ENCODE measurements at places on chromosomes 4 and X.

DNA sequence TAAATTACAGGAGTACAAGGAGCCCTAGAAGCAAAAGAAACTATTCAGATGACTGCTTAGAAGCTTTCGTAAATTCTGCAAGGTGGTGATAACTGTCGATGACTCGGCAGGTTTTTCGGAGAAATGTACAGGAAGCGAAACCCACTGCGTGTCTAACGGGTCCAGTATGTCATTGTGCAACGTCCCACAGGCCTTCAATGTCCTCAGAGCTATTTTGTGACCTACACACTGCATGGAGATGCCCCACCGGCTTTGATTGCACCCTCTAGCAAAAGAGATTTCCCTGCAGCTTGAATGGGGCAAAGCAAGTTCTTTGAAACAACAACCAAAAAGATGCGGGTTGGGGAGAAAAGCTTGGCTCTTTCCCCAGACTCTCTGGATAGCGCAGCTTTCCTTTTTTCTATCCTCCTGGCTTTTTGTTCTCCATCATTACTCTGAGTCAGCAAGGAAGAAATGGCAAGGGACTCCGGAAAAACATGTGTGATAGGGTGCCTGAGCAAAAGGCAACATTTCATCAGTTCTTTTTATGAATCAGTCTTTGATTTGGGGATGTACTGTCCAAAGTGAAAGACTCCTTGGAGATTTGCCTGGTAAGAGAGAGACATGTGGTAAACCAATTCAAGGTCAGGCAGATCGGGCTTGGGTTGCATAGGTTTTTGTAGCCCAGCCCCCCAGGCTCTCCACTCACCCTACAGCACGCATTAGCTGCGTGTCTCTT, 112.0 kb upstream of the TBL1X start:
- no peak for DNase-seq

GRCh38 chr4:23934915-23935314, 45.1 kb upstream of the PPARGC1A start:
- no peak for DNase-seq

DNA sequence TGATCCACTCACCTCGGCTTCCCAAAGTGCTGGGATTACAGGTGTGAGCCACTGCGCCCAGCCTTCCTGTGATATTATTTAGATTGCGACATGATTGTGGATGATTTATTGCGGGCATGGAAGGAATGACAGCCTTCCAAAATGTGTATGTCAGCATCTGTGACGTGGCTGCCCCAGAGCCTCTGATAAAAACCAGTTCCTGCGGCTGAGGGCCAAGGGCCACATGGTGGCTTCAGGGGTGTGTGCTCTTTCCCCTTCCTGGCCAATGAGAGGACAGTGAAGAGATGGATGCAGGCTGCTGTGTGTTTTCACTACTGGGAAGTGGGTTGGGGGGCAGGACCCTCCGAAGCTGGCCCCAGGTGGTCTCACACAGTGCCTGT, 57.4 kb upstream of the HGFAC start:
- DNase-seq, result no peak

DNA sequence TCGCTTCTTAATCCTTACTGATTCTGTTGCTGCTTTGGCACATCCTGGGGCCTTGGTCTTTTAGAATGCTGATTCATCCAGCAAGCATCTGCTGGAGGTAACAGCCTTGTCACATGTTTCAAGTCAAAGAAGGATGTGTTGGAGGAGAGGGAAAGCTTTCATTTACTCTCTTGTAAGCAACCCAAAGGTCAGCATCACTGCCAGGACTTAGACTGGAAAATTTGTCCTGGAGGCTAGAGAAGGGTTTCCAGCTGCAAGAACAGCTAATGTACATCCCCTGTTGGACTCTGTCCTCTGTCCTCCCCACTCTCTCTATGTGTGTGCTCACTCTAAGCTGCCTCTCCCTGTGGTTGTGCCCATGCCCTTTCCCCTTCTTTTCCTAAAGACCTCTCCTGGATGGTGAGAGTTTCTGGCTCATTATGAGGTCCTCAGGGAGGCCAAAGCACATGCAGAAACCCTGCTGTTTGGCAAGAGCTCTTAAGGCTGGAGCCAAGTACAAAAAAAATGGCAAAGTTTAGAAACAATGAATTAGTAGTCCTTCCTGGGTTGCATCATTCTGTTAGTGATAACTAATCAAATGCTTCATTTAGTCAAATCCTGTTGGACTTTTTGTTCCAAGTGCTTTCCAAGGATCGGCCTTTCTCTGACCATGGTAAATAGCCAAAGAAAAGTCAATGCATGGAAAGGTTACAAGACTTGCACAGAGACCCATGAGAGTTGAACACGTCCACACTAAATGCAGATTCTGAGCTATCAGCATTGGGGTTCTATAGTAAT, 13.4 kb upstream of the SRPX start:
- DNase-seq, result no peak

- DNase-seq, result no peak
Measured at GRCh38 chr4:184529283-184529682, 54.9 kb upstream of the IRF2 start.

- DNase-seq, result no peak
Measured at GRCh38 chr4:123412700-123413512, 16.3 kb downstream of the SPRY1 start.

DNA sequence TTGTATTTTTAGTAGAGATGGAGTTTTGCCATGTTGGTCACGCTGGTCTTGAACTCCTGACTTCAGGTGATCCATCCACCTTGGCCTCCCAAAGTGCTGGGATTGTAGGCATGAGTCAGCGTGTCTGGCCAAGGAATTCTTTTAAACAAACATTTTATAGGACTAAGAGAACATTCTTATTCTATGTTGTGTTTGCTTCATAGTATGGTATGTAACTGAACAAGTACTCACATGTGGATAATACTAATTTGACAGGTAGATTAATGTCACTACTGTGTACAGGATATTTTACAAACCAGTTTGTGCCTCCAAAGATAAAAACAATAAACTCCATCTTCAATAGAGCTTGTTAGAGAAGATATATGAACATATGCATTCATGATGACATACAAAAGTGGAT, 1353.4 kb downstream of the PCDH7 start:
- no peak for DNase-seq

GRCh38 chr4:159204566-159204965, 101.7 kb downstream of the RAPGEF2 start:
- DNase-seq, result no peak

- no peak for DNase-seq
Measured at GRCh38 chr4:18209448-18209847, 187.9 kb upstream of the LCORL start.

DNA sequence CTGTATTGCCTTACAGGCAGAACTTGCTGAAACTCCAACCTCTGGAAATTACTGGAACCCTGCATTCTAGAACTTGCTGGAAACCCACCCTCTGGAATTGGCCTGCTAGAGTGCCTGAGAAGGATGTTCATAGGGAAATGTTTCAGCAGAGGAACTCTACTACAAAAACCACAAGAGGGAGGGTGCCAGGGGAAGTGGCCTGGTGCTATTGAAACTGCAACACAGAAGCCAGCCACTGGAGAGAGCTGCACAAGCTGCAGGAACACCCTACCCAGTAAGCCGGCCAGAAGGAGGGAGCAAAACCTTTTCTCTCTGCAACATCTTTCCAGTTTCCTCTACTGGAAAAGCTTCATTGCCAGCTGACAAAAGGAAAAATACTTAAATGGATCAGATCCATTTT, 2.5 kb upstream of the BRWD3 start:
- DNase-seq, result no peak

DNA sequence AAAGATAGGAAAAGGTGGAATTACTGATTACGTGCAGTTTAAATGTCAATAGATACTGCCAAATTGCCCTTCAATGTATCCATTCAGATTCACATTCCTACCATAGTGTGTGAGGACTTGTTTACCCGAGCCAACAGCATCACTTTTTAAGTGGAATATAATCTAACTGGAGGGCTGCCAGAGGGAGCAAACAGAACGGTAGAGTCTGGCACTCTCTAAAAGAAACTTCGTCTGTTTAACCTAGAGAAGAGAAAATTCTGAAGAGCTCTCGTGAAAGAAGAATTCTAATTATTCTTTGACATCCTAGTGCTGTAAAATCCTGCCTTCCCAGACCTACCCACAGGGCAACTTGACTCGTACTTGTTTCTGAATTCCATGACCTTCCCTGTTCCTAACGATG, 23.2 kb downstream of the SMIM43 start:
- no peak for DNase-seq

DNA sequence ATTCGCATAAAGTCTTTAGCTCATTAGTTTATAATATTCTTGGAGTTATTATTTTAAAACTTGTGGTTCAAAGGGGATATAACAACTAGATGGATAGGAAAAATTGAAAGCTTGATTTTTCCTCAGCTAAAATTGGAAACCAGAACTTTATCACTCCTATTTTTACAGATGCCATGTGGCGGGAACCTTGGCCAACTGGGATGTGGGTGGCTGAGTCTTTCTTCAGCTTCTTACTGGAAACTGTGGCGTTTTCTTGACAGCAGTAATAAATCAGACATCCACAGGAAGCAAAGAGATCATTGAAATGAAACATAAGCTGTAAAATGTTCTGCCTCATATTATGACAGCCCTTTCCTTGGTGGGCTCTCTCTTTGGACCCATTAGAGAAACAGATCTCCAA, 84.1 kb downstream of the SPATA18 start:
- no peak for DNase-seq

DNA sequence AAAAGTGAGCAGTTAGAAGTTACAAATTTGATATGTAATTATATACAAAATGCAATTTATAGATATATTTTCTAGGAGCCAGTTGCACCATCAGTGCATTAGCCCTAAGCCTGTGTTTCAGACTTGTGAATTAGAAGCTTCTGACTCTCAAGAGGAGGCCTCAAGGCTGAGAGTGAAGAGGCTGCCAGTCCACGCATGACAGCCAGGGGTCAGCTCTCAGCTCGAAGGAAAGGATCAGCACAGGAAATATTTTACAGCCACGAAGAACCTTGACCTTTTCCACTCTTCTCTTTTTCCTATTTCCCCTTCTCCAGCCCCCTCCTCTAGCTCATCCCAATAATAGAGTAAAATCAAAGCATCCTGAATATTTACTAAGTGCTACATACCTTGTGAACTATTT, 642.4 kb downstream of the TRIML1 start:
- DNase-seq, result no peak

- DNase-seq, result no peak
Measured at GRCh38 chr4:105613306-105613705, 60.9 kb downstream of the ARHGEF38 start.

DNA sequence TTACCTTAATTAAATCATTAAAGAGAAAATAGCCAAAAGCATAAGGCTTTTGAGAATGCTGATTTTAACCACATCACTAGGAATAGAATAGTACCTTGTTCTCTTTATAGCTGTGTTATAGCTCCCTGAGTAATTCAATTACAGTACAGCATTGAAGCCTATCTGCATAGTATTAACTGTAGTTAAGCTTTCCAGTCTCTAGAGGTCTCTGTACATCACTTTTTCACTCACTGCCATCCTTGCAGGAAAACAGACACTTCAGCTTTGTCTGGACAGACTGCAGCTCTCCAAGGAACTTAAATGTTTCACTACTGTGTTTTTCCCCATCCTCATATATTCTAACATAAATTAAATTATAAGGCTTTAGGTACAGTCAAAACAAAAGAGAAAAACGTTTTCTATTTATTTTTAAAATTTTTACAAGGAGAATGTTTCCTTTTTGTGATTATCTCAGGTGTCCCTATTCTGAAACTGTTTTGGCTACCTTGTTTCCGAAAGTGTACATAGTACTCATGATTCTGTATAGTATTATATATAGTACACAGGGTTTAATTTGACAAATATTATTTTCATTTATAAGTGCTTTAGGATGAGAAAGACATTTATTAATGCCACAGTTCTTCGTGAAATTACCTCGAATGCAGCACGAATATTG, 407.9 kb downstream of the PCDH18 start:
- no peak for DNase-seq

DNA sequence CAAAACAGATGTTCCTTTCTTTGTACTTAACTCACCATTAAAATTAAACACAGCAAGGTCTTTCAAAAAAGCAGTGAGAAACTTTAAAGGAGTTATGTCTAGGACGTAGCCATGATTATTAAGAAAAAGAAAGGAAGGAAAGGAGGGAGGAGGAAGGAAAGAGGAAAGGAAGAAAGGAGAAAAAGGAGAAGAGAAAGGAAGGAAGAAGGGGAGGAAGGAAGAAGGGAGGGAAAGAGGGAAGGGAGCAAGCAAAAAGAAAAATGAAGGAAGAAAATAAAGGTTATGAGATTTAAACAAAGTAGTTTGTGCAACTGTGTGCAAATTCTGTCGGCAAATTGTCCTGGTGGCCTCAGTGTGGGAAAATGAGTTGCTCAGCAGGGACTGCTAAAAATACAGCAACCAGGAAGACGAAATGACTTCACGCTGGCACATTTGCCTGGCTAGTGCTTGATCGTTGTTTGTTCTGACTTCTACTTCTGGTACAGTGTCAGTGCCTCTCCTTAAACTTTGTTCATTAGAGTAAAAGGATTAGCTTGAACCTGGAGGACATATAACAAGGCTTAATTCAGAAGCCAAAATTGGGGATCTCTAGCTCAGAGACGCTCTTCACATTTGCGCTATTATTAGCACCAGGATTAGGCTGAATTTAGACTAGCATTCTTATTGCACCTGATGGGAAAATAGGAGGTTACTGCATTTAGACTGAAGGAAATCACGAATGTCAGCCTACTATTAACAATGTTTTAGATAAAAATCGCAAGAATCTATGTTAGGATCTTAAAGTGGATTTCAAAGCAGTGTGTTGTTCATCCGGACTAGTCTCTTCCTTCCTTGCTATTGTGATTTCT, 81.2 kb downstream of the DCK start:
- DNase-seq, result no peak

DNA sequence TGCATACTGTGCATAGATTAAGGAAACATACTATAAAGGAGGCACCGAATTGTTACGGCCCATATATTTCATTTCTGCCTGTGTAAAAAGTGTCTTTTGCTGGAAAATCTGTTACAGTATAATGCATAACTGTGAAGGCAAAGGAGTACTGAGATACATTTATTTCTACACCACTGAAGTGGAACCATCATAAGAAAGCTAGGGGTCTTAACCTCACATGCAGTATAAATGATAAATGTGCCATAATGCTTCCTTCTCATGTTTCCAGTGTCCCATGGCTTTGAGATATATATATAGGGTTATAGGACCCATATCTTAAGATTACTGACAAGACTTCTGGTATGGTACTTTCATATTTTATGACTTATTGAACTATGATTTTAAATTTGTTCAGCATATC, 713.8 kb upstream of the PABPC4L start:
- no peak for DNase-seq

- no peak for DNase-seq
Measured at GRCh38 chrX:65643531-65644052, 23.9 kb upstream of the MSN start.

DNA sequence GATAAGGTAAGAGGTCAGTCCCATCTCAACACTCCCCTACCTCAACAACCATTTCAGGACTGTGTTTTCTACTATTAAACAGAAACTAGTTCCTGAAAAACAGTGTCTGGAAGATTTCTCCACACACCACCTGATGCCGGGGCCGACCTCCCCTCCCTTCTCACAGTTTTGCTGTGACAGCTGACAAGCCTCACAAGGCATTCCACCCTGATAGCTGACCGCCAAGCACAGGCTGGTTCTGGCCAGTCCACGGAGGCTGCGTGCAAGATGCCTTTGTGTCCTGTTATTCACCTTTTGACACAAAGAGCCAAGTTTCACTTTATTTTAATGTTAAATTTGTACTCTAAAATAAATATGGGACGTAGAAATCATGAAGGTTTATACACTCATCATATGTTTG, 758.6 kb downstream of the PDHA2 start:
- no peak for DNase-seq

- no peak for DNase-seq
Measured at GRCh38 chrX:136856551-136856950, 24.0 kb downstream of the RBMX start.

GRCh38 chrX:30741545-30741944, 88.3 kb downstream of the GK start:
- no peak for DNase-seq

All from stimulated activated CD4-positive, alpha-beta T cell treated with anti-CD3 and anti-CD28 coated beads, Interleukin-1b, Interleukin-23, amount 100 ng/mL, for 1 hour (primary cell).